ENCODE measurements at places on chromosomes 2 and 18.

GRCh38 chr2:236666646-236667204, 97.1 kb downstream of the ACKR3 start:
- no peak for DNase-seq

GRCh38 chr2:169756342-169756741, 22.7 kb downstream of the KLHL23 start:
- DNase-seq, result no peak

- no peak for DNase-seq
Measured at GRCh38 chr2:10502803-10503107, 54.6 kb upstream of the ODC1 start.

GRCh38 chr2:172109988-172110811, 7.5 kb upstream of the DLX2 start:
- DNase-seq, result peak; percentile 5

DNA sequence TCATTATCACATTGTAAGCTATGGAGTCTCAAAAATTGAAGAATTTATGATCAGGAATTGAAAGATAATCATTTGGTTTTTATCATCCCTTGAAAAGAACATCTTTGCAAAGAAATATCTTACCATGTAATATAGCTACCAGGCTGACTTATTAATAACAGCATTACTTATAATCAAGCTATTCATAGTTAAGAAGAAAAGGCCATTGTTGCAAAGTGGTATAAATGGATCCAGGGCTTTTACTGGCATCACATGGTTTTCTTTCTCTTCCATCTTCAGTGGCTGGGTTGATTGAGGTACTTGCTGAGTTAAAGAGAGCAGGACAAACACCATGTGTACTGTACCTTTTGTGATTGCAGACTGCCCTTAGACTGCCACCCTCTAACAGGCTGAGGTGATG, 39.6 kb downstream of the MFSD6 start:
- no peak for DNase-seq

DNA sequence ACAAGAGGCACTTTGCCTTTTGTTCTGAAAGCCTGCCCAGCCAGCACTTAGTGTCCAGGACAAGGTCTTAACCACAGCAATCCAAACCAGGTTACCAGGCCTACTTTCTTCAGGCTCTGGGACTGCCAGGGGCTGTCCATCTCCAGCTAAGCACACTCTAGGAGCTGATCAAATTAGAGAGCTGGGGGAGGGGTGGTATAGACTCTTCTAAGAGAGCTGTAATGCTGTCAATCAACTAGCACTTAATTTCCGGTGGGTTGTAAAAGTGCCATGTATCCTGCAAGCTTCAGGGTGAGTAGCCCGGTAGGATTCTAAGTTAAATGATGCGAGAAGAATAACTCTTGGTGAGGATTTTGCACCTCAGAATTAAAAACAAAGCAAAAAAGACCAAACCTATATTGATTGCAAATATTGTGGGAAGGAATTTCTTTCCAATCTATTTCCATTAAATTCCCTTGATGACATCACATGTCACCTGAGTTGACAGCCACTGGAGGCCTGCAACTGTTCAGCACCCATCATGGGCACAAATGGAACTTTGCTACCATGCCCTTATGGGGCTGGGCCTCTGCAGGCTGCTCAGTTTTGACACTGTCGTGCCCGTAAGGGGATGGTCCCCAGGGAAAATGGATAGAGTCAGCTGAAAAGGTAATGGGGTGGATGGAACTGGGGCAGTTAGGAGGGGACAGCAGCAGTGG, 8.7 kb upstream of the COX7A2L start:
- DNase-seq, result no peak

DNA sequence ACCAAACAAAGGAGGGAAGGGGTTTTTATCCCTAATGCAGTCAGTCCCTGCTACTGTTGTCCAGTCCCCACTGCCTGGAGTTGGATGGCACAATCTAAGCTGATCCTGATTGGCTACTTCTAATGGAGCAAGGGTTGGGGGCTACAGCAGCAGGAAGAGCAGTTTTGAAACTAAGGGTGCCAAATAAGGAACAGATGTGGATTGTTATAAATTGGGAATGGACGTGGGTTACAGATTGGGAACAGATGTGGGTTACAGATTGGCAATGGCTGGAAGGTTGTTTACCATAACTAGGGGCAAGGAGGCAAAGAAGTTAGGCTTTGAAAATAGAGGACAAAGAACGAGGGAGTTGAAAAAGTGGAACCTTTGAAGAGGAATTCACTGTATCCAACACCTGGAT, 16.0 kb upstream of the PROM2 start:
- DNase-seq, result no peak

DNA sequence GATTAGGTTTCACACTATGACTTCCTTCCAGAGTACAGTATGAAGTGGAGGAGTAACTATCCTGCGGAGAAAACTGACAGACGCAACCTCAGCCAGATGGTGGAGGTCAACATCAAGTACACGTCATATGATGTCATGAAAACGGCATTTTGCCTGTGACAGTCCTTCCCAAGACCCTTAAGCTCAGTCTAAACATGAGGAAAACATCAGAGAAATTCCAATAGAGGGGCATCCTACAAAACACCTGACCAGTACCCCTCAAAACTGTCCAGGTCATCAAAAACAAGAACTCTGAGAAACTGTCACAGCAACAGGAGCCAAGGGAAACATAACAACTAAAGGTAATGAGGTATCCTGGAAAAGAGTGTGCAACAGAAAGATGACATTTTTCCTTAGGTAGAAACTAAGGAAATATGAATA, 1.7 kb downstream of the RNU4ATAC start:
- no peak for DNase-seq

- no peak for DNase-seq
Measured at GRCh38 chr18:43274526-43274925, 2.8 kb downstream of the SYT4 start.

DNA sequence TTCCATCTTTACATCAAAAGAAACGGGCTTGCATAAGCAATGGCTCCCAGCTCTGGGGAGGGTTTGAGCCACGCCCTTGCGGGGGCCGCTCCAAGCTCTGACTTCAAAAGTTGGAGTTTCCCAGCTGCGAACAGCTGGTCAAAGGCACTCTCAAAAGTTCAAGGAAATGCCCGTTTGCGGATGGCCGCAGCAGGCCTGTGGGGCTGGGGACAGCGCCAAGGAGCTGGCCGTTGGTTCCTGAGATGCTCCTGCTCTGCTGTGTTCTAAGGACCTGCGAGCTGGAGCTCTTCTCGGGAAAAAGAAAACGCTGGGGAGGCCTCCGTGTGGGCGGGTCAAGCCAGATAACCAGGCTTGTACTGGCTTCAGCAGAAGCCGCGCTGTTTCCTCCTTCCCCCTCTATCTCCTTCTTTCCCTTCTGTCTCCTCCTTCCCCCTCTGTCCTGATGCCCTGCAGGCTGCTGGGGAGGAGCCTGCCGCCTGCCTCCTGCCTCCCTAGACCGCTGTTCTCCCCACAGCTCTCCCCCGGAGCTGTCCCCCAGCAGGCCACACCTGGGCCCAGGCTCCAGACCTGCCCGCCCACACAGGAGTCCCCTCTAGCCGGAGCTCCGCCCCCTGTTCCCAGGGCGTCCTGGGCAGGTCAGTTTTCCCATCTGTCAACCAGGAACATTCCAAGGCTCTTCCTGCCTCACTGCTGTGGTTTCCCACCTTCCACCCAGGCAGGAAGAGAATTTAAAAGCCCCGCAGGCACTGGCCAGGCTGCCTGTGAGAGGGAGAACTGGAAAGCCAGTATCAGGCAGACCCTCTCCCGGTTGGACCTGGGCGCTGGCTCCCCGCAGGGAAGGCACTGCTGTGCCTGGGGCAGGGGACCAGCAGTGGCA, 14.1 kb downstream of the KLF11 start:
- peak; percentile 77 for DNase-seq

DNA sequence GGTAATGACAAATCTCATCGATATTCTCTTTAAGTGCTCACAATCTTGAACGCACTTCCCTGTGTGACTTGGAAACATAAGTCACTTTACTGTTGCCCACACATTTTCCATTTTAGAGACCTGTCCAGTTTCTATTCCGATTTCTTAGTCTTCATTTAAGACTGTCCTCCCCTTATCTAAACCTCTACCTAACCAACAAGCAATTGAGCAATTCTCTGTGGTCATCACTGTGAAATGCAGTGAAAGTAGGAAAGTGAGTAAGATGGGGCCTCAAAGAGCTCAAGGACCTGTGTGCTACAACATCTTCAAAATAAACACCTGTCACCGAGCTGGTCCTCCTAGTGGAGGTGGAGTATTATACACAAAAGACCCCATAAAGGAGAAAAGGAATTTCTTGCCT, 184.4 kb downstream of the CNTNAP5 start:
- no peak for DNase-seq

GRCh38 chr2:99480390-99480789, 9.4 kb downstream of the REV1 start:
- no peak for DNase-seq

GRCh38 chr18:2468051-2468450, 103.3 kb downstream of the METTL4 start:
- no peak for DNase-seq

All from 8988T (cell line).